ENCODE measurements at places on chromosomes 5 and 9. TPM values are rescaled to one million over a fixed set of nuclear protein-coding genes. Genes with fewer than 3 reads are reported as not detected.

Gene MARCHF11
- not detected for total RNA-seq

GRCh38 chr9:71987471-71988371, 72.7 kb downstream of the C9orf57 start:
- peak; percentile 4 for DNase-seq

DNA sequence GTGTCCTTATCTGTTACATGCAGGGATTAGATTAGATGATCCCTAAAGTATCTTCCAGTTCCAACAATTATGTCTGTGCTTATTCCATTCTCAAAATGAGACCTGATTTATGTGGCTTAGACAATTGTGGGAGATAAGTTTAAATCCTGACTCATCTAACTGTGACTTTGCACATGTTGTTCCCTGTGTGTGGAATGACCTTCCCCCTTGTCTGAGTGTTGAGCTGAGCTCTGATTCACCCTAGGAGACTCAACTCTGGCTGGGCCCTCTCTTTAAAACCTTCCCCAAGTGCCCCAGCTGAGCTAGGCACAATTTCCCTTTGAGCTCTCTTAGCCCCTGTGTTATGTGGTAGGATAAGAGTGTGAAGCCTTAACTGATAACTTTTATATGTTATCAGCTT, 118.9 kb upstream of the ELL2 start:
- DNase-seq = no peak

DNA sequence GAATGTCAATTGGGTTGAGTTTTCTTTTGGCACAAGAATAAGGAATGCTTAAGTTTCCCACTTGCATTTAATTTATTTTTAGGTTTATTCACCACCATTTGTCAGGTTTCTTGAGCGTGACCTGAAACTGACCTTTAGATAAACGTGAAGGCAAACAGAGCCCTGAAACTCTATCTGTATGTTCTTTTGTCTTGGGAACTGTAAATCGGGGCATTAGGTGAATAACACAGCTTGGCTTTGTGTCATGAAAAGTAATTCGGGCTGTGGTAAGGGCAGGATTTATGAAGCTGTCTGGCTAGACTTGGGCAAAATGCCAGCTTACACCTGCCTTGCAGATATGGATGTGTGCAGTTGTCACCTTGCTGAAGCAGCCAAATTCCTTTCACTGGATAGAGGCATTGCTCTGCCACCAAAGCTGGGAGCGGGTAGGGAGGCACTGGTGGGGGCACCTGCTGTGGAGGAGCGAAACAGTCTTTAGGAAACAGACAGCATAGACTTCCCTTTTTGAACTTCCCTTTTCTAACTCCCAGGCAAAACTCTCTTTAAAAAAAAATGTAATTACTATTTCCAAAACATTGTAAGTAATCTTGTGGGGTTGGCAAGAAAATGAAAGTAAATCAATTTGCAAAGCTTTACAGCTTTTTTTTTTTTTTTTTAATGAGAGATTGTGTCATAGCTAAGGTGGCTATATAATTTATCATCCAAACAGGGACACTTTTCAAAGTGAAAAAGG, 545.2 kb downstream of the CSNK1G3 start:
- peak; percentile 17 for DNase-seq

DNA sequence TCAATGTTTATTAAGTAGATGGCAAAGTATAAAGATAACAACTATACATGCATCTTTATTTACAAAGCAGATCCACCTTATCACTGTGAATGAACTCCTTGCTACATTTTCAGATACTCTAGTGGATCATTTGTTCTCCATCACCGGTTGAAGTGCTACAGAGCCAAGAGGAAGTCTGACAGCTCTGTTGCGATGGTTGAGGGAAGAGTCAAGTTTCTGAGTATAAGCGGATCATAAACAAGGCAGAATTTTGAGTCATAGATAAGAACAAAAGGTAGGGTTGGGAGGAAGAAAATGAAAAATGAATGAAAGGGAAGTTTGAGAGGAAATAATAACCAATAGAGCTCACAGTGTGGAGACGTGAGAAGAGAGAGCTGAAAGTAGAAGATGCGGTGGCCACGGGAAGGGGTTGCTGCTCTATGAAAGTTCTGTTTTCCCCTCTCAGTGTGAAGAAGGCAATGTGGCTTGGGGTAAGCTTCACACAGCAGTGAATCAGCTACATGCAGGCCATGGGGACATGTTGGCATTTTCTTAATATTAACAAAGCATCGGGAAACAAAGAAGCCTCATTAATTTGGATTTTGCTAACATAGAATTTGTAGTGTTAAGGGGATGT, 30.8 kb upstream of the KCNN2 start:
- no peak for DNase-seq

Gene TCERG1
- total RNA-seq = 21.5 TPM

- peak; percentile 79 for DNase-seq
These were observed 144.5 kb downstream of the GAPVD1 start for GRCh38 chr9:125405938-125406809.

Gene HAVCR1
- 54.8 TPM for total RNA-seq

DNA sequence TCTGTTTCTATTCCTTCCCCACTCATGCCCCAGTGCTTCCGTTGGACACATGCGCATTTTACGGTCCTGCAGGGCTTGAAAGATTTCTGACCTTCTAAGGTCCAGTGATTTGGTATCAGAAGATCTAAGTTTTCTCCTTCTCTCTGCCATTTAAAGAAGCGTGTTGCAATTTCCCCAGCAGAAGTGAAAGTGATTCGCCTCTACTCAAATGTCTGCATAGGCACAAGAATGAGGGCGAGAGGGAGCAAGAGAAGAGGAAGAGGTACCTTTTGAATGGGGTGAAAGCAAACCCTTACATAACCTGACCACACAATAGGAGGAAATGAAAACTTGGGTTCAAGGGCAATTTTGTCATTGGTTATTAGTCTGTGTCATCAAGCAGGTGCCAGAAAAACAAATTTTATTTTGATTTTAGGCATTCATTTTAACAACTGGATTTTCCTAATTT, 31.7 kb upstream of the NR3C1 start:
- no peak for DNase-seq

Gene PCDHGA4
- total RNA-seq = not detected

DNA sequence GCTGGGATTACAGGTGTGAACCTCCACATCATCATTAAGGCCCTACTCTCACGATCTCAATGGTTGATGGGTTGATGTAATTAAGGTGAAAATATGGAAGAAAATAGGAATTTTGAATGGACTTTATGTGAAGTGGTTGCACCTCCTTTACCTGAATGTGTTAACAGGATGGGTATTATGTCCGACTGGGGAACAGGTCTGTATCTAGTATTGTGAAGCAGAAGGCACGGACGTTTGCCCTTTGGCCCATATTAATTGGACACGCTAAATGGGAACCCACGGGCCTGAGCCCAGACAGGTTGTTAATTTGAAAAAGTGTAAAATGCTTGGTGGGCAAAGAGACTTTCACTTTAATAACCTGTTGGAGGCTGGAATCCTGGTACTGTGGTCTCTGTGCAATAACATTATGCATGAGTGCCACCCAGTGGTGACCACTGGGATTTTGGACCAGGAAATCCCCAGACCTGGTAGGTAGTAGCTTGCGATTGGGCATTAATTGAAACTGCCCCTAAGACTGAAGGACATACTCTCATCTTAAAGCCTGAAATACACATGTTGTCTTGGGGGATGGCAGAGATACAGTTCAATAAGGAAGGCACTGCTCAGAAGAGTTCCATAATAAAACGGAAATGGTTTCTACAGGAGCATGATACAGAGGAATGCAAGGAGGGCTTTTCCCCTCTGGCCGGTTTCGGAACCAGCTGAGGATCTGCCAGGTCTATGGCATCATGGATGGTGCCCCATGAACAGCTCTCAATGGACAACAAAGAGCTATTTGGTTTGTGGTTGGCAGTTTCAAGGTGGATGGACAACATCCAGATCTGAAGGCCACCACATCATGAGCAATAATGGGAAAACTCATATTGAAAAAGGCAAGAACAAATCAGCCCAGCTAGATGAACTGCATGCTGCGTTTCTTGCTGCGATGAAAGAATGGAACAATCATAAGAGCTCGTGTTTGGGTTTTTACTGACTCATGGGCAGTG, 26.2 kb upstream of the BICD2 start:
- peak; percentile 50 for DNase-seq

Gene FOXD4L5
- total RNA-seq = not detected

Gene ZNF474
- total RNA-seq = 4.9 TPM

GRCh38 chr5:58456026-58456425, 3.9 kb downstream of the PLK2 start:
- DNase-seq = peak; percentile 46

- DNase-seq = peak; percentile 12
These were observed 42.6 kb upstream of the ANKRD18A start for GRCh38 chr9:38662763-38663593.

GRCh38 chr9:133352635-133353340, 3.5 kb downstream of the SURF1 start:
- no peak for DNase-seq

GRCh38 chr9:93954434-93955061, 607 bp downstream of the BARX1 start:
- DNase-seq = peak; percentile 12

DNA sequence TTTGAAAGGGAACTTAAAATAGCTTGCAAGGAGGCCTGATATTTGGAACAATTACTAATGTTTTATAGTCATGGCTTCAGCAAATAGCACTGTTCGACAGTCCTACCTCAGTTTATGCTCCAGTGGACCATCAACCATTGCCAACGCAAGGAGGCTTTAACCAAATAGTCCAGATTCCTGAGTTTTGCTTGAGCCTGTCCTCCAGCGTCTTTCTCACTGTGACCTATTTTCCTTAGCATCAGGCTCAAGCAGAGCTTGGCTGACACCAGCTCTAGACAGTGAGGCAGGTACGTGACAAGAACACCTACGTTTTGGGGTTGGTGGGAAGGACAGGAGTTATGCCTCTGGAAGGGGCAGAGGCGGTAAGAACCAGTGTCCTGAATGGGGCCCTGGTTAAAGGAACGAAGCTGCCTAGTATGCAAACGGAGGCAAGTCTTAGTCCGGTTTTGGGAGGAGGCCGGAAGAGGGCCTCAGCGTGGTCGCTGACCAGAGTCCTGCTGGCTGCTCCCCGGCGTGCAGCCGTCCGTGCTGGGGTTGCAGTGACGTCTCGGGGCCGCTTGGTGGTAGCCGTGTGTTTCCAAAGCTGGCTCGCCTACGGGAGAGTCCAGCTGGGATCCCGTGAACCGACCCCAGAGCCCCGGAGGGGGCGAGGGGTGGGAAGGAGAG, 998 bp upstream of the FGF18 start:
- DNase-seq = peak; percentile 81

Gene GPR107
- 11.4 TPM for total RNA-seq

DNA sequence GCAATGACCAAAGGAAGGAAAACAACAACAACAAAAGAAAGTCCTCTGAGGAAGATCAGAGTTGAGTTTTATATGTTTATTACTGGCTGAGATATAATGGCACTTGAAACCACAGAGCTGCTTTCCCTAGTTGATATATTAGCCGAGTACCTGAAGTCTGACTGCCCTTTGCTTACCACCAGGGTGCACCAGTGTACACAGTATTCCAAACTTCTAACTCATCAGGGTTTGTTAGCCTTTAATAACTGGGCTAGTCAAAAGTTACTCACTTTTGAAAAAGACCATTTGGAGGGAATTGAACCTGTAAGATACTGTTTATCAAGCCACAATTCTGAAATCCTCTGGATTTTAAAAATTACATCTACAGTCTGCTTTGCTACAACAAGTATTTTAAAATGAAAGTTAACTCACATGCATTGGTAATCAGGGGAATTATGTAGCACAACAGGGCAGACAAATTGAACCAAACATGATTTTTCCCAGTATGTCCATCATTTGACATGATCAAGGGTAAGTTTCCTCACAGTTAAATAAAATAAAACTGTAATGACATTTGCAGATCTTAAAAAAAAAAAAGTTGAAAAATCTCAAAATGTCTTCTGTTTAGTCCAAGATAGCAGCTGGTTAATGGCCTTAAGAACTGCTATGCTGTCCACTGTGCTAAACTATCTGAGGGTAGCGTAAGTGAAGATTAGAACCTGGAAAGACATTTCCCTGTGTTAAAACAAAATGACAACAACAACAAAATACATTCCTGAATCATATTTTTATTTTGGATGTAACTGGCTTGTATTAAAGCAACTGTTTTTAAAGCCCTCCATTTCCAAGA, 57.3 kb upstream of the C6 start:
- DNase-seq = peak; percentile 51

- DNase-seq = no peak
These were observed 20.2 kb downstream of the NR2F1 start for GRCh38 chr5:93603078-93603792.

- DNase-seq = no peak
These were observed 189.8 kb downstream of the MTRR start for GRCh38 chr5:8058616-8059190.

DNA sequence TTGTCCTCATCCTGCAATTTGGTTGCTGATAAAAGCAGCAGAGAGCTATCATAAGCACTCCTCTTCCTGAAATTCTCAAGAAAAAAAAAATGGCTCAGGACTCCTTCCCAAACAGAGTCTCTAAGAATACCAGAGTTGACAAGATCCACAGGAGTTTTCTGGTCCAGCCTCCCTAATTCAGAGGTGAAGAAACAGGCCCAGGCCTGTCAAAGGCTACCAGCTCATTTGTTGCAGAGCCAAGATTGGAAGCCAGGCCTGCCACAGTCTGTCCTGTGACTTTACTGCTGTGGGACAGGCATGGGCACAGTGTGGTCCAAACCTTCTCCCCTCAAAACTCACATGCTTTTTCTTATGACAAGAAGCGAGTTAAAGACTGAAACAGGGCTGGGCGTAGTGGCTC, 41.5 kb downstream of the NIPSNAP3B start:
- no peak for DNase-seq

- no peak for DNase-seq
These were observed 16.9 kb upstream of the FER start for GRCh38 chr5:108730617-108731340.

- DNase-seq = peak; percentile 12
These were observed 293.2 kb upstream of the WWC1 start for GRCh38 chr5:167998148-167998767.

Gene NEUROG1
- total RNA-seq = not detected

Gene UBE2QL1
- total RNA-seq = not detected

Gene SPAAR
- not detected for total RNA-seq

- DNase-seq = peak; percentile 19
These were observed 55.2 kb downstream of the NMUR2 start for GRCh38 chr5:152349683-152350526.

DNA sequence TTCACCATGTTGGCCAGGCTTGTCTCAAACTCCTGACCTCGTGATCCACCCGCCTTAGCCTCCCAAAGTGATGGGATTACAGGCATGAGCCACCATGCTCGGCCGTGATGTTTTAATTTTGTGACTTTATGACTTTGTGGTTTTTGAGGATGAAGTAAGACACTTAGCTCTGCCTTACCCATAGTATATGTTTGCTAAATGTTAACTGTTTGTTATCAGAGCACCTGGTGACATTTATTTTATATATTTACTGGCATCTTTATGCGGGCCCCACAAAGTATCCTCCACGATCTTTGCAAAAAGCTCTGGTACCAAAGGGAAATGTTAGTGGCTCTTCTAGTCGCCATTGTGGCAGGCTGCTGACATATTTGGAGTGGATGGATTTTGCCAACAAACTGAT, 6.7 kb downstream of the SLC23A1 start:
- no peak for DNase-seq

GRCh38 chr9:137707361-137707760, 88.6 kb downstream of the EHMT1 start:
- DNase-seq = no peak

GRCh38 chr9:20848490-20848889, 164.4 kb downstream of the FOCAD start:
- DNase-seq = no peak

Gene SPINK6
- not detected for total RNA-seq

Gene MLANA
- not detected for total RNA-seq

All from Caki2 (cell line).